ENCODE measurements at places on chromosomes 6 and 20. TPM values are rescaled to one million over a fixed set of nuclear protein-coding genes. Genes with fewer than 3 reads are reported as not detected.

DNA sequence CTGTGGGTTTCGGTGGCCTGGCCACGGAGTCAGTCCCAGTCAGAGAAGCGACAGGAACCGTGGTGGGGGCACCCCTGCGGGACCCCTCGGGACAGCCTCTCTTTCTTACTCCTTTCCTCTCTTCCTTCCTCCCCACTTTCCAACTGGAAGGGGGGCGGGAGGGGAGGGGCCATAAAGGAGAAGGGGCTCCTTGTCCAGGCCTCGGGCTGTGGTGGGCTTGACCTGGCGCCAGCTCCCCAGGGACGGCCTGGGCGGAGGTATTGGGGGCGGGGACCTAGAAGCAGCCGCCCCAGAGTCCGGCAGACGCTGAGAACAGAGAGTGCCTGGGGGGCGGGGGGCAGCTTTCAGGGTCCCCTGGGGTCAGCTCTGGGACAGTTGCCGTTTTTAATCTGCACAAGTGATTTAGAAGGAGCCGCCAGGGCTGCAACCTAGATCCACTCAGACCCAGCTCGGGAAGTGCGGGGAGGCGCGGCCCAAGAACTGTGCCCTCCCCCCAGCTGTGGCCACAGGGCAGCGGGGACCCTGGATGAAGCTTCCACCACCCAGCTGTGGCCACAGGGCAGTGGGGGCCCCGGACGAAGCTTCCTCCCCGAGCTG is 6.4 kb upstream of the ABHD16B start:
- DNase-seq: peak; percentile 81

GRCh38 chr6:167093922-167094432 is 28.9 kb upstream of the CCR6 start:
- DNase-seq: no peak

GRCh38 chr6:139270249-139270648 is 21.5 kb downstream of the TXLNB start:
- no peak for DNase-seq

GRCh38 chr6:7100072-7100752 is 7.5 kb upstream of the RREB1 start:
- DNase-seq: no peak

- DNase-seq: no peak
These were observed 213.2 kb upstream of the MANEA start for GRCh38 chr6:95364016-95364604.

GRCh38 chr6:41191569-41191968 is 9.4 kb downstream of the TREML2 start:
- DNase-seq: no peak

DNA sequence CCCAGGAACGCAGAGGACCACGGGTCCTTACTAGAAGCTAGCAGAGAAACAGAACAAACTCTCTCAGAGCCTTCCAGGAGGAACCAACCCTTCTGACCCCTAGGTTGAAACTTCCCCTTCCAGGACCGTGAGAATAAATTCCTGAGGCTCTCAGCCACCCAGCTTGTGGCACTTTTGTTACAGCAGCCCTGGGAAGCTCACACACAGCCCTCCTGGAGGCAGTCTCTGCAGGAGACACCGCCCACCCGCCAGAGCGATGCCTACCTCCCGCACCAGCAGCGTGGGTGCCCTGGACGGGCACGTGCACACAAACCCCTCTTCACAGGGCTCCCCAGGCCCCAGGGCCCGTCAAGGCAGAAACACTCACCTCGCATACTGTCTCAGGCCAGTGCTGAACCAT is 4.2 kb downstream of the RNASET2 start:
- DNase-seq: no peak

GRCh38 chr6:111806561-111807497 is 66.4 kb downstream of the FYN start:
- DNase-seq: no peak

GRCh38 chr20:48003021-48003420 is 217.7 kb upstream of the SULF2 start:
- DNase-seq: no peak

DNA sequence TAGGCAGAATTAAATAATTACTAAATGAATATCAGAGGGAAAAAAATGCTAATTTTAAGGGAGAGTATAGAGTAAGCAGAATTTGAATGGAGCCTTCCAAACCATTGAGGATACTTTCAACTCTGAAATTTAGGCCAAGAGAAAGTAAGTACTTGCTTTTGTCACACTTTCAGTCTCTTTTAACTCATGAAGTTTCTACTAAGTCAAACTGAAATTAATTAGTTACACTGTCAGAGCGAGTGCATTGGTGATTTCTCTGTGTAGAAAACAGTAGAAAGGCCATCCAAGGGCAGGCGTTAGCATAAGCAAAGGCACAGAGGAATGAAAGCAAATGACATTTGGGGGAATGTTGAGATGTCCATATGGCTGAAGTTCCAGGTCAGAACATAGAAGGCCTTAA is 92.9 kb downstream of the PLEKHG1 start:
- DNase-seq: no peak

DNA sequence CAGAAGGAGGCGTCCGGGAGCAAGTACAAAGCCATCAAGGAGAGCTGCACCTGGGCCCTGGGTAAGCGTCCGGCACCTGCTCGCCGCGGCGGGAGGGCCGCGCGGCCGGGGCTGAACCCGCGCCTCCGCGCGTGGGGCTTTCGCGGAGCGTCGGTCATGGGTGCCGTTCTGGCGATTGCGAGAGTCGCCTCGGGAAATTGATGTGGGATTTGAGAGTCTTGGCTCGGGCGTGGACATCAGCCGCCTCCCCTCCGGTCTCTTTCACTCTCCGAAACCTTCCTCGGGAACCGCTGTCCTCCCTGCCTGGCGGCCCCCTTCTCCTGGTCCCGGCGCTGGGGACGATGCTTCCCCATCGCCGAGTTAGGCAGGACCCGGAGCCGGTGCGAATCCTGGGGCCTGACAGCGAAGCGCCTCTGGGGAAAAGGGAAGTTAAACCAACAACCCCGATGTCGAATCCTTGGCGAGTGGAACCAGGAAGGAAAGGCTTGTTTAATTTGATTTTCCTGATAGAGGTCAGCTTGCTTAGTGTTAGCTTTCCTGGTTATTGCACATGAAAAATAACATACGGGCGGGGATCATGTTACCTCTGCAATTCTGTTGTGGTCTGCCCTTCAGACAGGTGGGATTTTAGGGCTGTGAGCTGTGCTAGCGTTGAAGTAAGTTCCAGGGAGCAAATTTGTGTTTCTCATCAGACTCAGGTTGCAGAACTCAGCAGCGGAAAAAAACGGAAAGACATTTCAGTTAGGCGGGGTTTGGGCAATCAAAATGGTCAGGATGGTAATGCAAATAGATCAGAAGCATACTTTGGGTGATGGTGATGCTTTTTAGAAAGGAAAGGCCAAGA is 594 bp downstream of the ARFGEF3 start:
- DNase-seq: peak; percentile 21

The CLPSL2 gene
- not detected for polyA plus RNA-seq

DNA sequence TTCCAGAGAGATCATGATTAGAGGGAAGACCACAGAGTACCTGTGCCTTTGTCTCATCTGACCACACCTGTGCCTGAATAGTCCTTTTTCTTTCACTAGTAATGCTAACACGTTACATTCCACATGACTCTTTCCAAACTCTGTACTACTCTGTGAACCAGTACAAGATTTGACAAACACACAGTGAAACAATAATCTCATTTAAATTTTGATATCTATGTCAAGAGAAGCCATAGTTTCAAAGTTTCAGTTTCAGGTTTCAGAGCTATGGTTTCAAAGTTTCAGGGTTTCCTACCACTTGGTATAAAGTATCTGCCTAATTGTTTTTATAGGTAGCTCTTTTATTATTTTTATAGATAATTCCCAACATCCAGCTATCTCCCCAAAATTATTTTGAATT is 62.0 kb upstream of the PHACTR2 start:
- DNase-seq: no peak

Data from heart right ventricle (tissue), 16 donors.